ENCODE measurements at places on chromosomes 11 and 22.

- no peak for DNase-seq
Observed at GRCh38 chr22:20782596-20783299, 8.8 kb downstream of the SERPIND1 start.

- no peak for DNase-seq
Observed at GRCh38 chr11:112307616-112308015, 47.0 kb upstream of the PLET1 start.

- no peak for DNase-seq
Observed at GRCh38 chr11:11789735-11790369, 51.9 kb upstream of the USP47 start.

- DNase-seq = no peak
Observed at GRCh38 chr22:38073150-38074130, 10.5 kb downstream of the SLC16A8 start.

DNA sequence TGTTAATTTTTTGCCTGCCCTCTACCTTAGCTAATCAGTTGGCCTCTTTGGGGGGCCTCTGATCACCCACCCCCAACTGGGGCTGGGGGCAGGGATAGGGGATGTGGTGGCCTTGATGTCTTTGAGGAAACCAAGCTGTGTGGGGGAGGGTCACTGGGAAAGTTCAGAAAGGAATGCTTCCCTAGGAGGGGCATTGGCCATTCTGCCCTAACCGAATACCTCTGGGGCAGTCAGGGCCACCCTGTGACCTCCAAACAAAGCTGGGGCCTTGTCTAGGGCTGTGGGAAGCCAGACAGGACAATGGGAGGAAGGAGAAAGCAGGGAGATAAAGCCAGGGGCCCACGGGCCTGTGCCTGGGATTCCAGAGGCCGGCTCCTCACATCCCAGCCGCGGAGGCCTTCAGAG lies 97.5 kb downstream of the TSPAN18 start:
- DNase-seq = no peak

GRCh38 chr11:79285756-79286155 lies 155.1 kb downstream of the TENM4 start:
- DNase-seq = no peak

DNA sequence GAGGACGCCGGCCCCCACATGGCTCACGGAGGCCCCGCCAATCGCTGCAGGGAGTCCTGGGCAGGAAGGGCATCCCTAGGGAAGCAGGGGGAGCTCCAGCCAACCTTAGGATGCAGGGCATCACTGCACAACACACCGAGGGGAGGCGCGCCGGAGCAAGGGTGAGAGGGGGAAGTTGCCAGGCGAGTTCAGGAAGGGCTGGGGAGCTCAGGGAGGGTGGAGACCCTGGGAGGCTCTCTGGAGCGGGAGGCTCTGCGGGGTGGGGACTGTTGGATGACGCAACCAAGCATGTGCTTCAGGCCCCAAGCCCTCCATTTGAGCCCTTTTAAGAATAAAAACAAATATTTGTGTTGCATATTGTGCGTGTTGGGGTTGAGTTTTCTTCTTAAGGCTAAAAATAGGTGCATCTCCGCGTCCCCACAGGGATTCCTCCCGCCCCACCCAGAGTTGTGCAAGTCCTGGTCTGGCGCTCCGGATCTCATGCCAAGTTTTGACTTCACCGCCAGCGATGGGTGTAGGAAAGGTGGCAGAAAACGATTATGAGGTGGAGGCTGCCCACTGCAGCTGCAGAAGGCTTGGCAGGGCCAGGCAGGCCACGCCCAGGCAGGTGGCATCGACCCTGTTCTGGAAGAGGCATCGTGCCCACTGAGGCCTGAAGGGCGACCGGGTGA lies 65.2 kb downstream of the WNT7B start:
- DNase-seq = no peak

DNA sequence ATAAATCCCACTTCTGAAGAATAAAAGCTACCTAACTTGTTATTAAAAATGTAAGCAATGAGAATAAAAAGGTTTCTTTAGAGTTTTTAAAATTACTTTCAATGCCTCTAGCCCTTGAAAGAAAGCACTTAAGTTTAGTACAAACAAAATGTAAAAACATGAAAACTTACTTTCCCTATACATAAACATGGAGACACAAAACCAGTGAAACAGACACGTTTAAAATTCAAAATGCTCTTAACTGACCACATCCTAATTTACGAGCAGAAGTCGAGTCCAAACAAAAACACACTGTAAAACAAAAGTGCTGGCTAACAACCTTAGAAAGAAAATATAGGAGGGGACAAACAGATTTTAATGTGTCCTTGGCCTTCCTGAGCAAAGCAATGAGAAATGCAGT lies 36.6 kb downstream of the TCF20 start:
- no peak for DNase-seq

- DNase-seq = no peak
Observed at GRCh38 chr11:11396301-11397035, 43.4 kb upstream of the CSNK2A3 start.

GRCh38 chr11:15663777-15664218 lies 549.1 kb downstream of the INSC start:
- no peak for DNase-seq

GRCh38 chr11:17067417-17067816 lies 10.1 kb downstream of the RPS13 start:
- DNase-seq = no peak

DNA sequence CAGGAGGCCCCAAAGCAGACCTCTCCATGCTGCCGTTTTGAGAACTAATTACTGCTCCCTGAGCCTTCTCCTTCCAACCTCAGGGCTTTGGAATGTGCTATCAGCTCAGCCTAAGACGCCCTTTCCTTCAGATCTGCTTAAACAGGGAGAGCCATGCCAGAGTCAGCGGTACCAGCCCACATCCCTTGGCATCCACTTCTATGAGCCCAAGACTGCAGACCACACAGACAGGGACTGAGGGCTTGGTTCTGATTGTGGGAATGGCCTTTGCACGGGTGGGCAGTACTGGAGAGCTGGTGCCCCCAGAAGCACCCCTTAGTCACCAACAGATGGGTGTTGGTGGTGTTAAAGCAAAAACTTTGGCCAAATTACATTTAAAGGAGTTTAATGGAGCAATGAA lies 146.5 kb downstream of the TTC17 start:
- no peak for DNase-seq

- no peak for DNase-seq
Observed at GRCh38 chr11:9893474-9893873, 229.6 kb downstream of the SWAP70 start.

DNA sequence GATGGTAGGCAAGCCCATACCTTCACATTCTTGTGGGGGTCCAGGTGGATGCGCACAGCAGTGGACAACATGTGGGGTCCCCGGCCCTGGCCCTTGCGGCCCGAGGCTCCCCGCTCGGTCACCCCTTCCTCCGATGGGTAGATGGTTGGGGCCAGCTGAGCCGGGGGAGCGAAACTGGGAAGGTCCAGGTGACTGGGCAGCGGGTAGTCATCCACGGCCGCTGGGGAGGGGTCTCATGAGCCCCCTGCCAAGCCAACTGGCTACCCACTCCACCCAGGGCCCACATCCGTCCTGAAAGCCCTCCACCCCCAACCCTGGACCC lies 10.7 kb downstream of the ATG2A start:
- no peak for DNase-seq

DNA sequence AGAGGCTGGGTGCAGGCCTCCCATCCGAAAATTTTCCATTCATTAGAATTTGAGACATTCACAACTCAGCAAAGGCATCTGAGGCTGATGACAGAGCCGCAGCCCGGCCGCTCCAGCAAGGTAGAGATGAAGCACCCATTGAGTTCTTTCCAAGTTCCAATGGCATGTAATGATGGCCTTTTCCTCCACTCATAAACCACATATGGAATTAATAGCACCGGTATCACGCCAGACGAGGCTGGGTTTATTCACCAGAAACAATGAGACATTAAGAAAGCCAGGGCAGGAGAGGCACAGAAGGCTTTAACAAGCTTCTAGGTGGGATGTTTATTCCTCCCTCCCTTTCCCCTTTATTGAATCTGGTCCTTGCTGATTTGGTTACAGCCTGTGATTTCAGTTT lies 534.4 kb downstream of the MN1 start:
- no peak for DNase-seq

DNA sequence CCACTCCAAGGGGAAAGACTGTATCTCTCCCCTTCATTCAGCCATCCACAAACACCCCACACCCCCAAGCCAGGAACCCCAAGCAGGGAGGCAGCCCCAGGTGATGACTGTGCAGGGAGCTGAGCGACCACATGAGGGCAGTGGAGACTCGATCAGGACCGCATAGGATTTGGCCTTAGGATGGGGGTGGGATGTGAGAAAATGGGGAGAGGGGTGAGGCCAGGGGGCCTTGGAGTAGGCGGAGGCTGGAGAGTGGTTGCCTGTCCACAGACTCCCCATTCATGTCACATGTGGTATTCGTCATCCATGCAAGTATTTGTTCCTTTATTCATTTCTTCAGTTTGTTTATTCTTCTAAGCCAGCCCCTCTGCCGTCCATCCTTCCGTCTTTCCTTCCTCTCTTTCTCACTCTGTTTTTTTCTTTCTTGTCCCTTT lies 2.7 kb upstream of the RHOD start:
- no peak for DNase-seq

GRCh38 chr11:8807544-8808225 lies 103.3 kb upstream of the AKIP1 start:
- DNase-seq = no peak

DNA sequence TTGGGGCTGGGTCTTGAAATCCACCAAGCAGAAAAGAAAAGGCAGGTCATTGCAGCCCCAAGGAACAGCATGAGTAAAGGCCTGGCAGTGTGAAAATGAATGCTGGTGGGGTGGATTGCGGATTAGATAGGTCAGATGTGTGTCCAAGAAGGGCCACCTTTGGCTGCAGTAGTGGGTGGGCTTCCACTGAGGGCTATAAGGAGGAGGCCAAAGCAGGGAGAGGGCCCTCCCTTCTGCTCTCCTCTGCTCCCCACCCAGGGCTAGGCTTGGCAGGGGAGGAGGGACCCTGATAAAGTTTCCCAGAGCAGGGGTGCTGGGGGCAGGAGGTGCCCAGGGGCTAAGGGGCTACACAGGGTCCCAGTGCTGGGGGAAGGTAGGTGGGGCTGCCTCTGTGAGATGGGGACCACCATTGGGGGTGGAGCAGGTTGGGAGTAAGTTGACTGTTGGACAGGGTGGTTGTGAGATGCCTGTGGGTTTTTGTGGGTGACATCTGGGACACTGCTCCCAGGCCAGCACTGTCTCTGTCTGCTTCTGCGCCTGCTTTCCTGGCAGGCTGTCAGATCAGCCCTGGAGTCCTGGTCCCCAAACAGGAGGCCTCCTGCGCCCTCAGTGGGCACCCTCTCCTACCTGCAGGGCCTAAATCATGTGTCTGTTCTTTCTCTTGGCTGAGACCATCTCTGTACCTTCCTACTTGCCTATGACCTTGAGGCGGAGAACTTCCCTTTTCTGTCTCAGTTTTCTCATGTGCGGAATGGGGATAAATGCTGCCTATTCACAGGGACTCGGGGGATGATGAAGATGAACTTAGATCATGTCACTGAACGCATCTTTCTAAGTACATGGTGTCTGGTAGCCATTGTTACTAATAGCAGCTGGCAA lies 1.9 kb downstream of the CAPN5 start:
- no peak for DNase-seq

DNA sequence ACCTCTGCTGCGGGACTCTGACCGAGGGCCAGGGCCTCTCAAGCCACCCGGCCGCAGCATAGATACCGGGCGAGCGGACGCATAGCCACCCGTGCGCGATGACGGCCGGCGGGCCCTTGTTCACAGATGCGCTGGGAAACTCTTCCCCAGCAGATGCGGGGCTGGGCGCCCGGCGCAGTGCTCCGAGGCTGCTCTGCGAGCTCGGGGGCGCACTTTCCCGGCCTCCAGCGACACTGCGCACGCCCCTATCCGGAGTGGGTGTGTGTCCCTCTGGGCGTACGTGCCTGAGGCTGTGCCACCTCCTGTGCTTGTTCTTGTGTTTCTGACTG lies 104.7 kb upstream of the E2F8 start:
- DNase-seq = no peak

- no peak for DNase-seq
Observed at GRCh38 chr11:26608507-26609146, 36.6 kb upstream of the MUC15 start.

GRCh38 chr11:6320411-6321155 lies at the start of gene CAVIN3:
Gene CAVIN3, minus strand, starts transcription at chr11:6320501. Its CDS starts 25 bp downstream, at chr11:6320476.
- no peak for DNase-seq

DNA sequence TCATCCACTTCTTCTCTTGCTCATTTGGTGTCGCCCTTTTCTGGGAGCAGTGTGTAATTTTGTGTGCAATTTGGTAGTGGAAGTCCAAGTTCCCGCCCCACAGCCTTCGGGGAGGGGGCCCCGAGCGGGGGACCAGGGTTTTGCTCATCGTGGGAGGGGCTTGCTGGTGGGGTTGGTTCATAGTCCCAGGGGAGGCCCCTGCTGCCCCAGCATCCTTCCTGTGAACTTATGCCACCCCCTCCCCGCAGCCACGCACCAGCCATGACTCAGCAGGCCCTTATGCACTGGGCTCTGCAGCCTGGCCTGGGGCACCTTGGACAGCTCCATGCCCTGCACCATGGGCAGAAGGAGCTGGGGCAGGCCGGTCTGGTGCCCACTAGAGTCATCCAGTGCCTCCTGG lies 1183.6 kb downstream of the BRD1 start:
- DNase-seq = no peak

GRCh38 chr11:78201096-78201818 lies 12.5 kb downstream of the USP35 start:
- no peak for DNase-seq

- no peak for DNase-seq
Observed at GRCh38 chr11:128590587-128590986, 3.2 kb upstream of the ETS1 start.

- peak; percentile 48 for DNase-seq
Observed at GRCh38 chr11:68843052-68843561, 1.4 kb upstream of the CPT1A start.

DNA sequence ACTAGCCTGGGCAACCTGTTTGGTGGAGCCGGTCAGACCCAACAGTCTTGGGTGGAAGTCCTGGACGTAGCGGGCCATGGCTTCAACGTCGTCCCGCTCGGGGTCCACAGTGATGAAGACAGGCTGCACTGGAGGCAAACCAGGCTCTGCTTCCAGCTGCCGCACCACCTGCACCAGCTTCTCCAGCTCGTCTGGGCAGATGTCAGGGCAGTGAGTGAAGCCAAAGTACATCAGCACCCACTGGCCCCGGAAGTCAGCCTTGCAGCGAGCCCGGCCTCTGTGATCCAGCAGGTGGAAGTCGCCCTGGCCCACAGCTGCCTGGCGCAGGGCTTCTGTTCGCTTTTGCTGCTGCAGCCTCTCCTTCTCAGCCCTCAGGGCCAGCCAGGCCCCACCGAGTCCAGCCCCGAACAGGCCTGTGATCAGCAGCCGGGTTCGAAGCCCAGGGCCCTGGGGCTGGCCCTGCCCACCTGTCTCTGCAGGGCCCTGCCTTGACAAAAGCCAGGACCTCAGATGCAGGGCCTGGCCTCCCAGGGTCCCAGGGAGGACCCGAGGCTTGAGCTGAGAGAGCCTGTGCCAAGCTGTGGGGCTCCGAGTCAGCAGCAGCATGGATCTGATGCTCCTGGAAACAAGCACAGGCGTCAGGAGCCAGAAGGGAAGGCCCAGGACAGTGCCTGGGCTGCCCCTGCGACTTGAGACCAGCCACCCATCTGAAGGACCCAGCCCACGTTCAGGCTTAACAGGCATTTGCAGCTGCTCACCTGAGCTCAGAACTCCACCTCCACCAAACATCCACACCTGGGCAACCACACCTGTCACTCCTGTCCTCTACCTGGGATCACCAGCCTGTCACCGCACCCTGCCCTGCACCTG lies 1.4 kb downstream of the SCO2 start:
- no peak for DNase-seq

- no peak for DNase-seq
Observed at GRCh38 chr11:95187723-95188122, 43.3 kb downstream of the SESN3 start.

GRCh38 chr11:71486320-71486719 lies 33.3 kb downstream of the NADSYN1 start:
- DNase-seq = no peak
